Forelimb muscle (tissue), 1 donor: ENCODE measurements at places on chromosomes 16 and 17. TPM values are rescaled to one million over a fixed set of nuclear protein-coding genes. Genes with fewer than 3 reads are reported as not detected.

- DNase-seq = no peak
Measured at GRCh38 chr17:15883617-15884111, 61.3 kb upstream of the ADORA2B start.

GRCh38 chr17:49003557-49004511, 6.6 kb downstream of the IGF2BP1 start:
- DNase-seq = no peak

DNA sequence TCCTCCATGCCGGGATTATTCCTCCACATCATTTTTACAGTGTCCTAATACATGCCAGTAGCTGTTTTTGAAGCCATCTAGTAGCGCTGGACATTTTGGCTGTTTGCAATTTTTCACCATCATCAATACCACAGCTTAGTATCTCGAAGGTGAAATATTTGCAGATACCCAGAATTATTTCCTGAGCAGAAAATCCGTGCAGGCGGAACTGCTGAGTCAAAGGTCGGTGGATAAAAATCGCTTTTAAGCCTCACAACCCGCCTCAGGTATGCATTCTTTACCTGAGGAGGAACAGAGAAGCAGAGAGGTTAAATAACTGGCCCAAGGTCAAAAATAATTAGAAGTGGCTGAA, 584 bp upstream of the TNRC6A start:
- DNase-seq = no peak

- no peak for DNase-seq
Measured at GRCh38 chr16:1744338-1744840, 27.0 kb downstream of the NME3 start.

- no peak for DNase-seq
Measured at GRCh38 chr16:12090151-12090530, 113.6 kb downstream of the SNX29 start.

DNA sequence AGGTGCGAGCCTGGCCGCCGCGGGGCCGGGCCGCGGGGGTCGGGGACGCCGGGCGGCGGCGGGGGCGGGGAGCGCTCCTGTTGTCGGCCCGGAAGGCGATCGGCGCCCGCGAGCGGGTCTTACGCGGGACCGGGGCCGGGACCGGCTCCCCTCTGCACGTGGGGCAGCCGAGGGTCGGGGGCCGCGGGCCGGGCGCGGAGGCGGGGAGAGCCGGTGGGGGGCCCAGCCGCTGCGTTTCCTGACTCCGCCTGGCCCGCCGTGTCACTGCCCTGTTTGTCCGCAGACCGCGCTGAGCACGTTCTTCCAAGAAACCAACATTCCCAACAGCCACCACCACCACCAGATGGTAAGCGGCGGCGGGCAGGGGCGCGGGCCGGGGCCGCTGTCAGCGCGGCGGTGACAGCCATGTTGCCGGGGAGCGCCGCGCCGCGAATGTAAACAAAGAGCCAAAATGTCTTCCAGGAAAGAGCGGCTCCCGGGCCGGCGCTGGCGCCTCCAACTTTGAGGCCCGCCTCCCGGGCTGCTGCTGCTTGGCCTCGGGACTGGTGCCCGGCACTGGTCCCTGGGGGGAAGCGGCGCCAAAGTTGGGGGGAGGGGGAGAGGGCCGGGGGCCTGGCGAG, 586 bp downstream of the UBALD2 start:
- no peak for DNase-seq

GRCh38 chr17:7486181-7486580, 2.0 kb downstream of the POLR2A start:
- no peak for DNase-seq

ASGR2 gene
- 0.11 TPM for polyA plus RNA-seq

GRCh38 chr17:76459674-76460073, 6.7 kb upstream of the UBE2O start:
- DNase-seq = no peak

DNA sequence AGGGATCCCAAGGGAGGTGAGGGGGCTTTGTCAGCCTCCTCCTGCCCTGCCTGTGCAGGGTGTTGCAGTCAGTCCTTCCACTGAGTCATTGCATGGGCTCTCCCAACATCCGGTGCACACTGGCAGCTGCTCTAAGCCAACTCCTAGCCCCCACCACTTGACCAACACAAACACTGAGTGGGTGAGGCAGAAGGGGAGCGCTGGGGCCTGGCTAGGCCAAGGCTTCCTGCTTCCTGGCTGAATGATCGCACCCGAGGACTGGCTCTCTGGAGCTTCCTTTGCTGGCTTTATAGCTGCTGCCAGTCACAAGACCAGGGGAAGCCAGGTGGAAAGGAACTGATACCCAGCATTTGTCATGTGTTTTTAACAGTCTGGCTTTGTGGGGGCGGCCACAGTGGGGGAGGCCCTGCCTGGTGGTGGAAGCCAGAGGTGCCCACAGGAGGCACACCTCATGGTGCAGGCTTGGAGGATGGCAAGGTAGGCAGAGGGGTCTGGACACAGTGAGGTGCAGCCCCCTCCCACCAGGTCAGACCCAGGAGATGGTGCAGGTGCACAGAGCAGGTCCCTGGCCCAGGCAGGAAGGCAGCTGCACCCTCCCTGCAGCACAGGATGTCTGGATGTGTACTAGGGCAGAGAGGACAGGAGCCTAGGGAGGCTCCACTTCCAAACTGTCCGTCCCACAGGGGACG, 6.8 kb downstream of the MPG start:
- DNase-seq = no peak

DNA sequence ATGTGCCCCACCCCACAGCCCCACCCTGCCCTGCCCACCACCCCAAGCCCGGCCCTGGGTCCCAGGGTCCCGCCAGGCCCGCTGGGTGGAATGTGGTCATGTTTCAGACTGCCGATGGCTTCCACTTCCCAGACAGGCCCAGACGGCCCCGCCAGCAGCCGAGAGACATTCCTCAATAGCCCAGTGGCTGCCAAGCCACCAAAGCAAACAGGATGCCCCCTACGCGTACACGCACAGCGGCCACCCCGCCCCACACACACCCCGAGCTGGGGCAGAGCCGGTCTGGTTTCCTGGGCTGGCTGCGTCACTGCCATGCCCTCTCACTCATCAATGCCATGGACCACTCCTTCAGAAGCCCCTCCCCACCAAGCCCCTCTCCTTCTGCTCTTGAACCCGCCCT, 1.2 kb upstream of the KRT17 start:
- no peak for DNase-seq

FBXO39 gene
- 0.20 TPM for polyA plus RNA-seq

NEUROD2 gene
- 0.05 TPM for polyA plus RNA-seq

- no peak for DNase-seq
Measured at GRCh38 chr16:69564845-69565670, 708 bp upstream of the NFAT5 start.

GRCh38 chr16:11392041-11392581, 46.9 kb downstream of the RMI2 start:
- DNase-seq = no peak

DNA sequence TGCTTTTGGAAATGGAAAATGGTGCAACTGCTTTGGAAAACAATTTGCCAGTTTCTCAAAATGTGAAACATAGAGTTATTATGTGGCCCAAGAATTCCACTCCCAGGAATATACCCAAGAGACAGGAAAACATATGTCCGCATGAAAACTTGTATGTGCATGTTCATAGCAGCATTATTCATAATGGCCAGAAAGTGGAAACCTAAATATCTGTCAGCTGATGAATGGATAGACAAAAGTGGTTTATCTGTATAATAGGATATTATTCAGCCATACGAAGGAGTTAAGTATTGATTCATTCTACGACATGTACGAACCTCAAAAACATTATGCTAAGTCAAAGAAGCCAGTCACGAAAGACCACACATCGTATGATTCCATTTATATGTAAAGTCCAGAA, 7.7 kb upstream of the COTL1 start:
- no peak for DNase-seq

SLC5A11 gene
- polyA plus RNA-seq = 0.13 TPM

DNA sequence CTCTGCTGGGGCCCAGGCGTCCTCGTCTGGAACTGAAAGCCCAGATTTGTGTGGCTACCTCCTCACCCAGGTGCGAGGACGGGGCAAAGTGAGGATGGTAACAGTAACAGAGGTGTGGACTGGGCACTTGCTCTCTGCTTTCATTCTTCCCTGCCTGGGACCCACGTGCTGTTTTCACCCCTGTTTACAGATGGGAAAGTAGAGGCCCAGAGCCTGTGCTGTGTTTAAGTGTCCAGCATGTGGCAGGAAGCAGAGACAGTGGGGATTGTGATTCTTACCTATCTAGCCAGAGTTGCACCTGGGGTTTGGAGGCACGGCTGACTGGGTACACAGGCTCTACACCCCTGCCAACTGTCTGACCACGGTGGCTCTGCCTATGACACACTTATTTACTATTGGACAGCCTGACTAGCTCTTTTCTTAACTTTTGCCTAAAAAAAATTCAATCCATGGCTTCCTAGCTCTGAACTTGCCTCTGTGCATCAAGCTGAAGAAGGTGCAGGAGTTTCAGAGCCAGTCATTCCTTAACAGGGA, 155.4 kb downstream of the CLEC16A start:
- no peak for DNase-seq

ARHGAP27 gene
- polyA plus RNA-seq = 10.0 TPM
